ENCODE measurements at places on chromosomes 3 and 15.

DNA sequence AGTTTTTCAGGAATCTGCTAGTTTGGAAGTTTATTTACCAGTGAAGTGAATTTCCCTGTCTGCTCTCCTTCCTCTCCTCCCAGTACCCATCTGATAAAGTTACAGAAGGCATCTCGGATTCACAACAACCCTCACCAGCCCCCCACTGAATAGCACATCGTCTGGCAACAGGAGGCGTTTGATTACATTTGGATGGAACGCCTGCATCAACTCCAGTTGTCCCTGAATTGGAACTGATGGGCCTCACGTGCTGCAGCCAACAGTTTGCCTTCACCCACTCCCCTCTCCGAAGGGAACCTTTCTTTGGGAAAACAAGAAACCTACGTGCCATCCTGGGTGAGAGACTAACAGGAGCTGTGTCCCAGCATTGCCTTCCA, 59.5 kb upstream of the BCL6 start:
- DNase-seq = no peak

DNA sequence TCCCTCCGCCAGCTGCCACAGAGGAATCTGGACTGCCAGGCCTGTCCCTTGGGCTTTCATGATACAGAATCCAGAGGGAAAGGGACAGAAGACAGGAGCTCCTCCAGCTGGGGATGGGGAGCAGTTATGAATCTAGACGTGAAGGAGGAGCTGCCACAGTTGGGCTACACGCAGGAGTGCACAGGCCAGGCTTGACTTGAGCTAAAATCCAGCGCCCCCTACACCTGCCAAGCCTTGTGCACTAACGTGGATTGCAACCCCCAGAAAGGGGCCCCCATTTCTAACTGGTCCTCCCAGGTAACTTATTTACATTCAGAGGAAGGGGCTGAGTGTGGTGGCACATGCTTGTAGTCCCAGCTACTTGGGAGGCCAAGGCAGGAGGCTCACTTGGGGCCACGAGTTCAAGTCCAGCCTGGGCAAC, 14.3 kb downstream of the KLHL6 start:
- no peak for DNase-seq

GRCh38 chr15:28123408-28124023, 24.4 kb upstream of the OCA2 start:
- DNase-seq = no peak

- no peak for DNase-seq
Measured at GRCh38 chr3:159761369-159761768, 227.3 kb upstream of the IL12A start.

DNA sequence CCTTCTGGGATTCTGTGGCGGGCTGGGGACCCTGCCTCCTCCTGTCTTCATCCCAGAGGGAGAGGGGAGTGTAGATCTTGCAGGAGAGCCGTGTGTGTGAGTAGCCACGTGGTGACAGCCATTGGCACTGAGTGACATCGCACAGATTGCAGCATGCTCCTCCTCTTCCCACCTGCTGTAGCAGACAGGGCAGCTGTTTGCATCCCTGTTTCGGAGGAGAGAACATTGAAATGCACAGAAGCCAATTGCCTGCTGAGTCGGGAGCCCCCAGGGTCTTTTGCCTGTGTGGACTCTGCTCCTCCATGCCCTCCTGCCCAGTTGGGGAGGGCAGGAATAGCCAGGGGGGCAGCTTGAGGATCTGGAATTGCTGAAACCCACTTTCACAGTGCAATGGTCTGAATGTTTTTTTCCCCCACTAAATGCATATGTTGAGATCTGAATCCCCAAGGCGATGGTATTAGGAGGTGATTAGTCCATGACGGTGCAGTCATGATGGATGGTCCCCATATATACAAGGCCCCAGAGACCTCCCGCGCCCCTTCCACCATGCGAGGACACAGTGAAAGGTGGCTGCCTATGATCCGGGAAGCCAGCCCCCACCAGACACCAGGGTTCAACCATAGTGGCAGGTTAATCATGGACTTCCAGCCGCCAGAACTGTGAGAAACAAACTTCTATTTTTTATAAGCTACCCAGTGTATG, 66.8 kb downstream of the CHRNA7 start:
- no peak for DNase-seq

- no peak for DNase-seq
Measured at GRCh38 chr3:177410730-177411129, 213.4 kb upstream of the TBL1XR1 start.

DNA sequence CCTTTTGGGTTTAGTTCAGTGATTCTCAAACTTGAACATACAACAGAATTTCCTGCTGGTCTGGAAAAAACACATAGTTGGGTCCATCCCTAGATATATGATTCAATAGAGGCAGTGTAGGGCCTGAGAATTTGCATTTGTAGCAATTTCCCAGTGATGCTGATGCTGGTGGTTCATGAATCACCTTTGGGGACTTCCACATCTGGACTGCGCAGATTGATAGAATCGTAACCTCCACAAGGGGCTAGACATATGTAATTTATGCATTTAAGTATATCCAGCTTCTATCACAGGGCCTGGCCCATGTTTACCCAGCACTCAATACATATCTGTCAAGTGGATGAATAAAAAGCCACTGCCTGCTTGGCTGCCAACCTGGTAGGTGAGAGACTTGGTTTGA, 33.8 kb upstream of the SUCLG2 start:
- DNase-seq = no peak

- no peak for DNase-seq
Measured at GRCh38 chr3:133881492-133881891, 14.2 kb downstream of the RAB6B start.

DNA sequence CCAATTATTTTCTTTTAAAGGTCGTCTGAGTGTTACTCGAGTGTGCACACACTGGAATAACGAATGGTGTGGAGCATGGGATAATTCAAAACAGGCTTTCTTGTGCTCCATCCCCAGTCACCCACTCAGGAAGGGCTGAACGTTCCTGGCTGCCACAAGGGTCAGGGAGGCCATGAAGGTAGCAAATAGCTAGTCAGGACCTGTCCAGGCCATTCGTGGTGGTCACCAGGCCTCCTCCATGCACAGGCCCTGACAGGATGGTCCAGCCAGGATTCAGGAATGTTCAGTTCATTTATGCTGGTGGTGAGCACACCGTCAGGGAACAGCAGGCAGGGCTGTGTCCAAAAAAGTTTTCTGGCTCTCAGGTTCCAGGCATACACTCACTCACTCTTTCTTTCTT, 11.7 kb upstream of the NR2E3 start:
- DNase-seq = no peak

DNA sequence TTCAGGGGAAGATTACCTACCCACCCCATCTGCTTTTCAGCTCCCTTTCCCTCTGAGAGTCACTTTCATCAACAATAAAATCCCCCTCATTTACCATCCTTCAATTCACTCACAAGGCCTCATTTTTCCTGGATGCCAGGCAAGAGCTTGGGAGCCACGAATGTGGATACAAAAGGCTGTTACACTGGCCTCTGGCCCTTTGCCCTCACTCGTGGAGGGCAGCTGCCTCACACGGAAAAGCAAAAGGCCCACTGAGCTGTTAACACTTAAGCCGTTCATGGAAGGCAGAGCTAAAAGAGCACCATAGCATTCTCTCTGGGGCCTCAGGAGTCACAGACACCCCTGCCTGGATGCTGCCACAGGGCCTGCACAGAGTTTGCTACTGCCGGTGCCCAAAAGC, 102.4 kb upstream of the TUSC7 start:
- DNase-seq = no peak

DNA sequence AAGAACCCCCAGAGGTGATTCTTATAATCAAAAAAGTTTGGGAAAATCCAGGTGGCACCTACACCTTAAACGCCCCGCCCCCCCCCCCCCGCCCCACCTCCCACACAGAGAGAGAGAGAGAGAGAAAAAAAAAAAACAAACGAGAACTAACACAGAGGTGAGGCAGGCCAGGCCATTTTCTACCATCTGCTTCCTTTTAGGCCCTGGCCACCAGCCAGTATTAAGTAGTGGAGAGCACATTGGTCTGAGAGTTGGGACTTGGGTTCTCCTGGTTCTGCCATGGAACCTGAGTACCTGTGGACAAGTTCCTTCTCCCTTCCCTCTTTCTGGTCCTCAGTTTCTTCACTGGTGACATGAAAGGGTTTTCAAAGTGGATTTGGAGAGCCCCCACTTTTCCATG, 60.6 kb downstream of the SLC6A11 start:
- DNase-seq = no peak
